Stimulated activated CD8-positive, alpha-beta memory T cell treated with anti-CD3 and anti-CD28 coated beads, Interleukin-7, amount 100 ng/mL, for 48 hours (primary cell): ENCODE measurements at places on chromosomes 12 and 14.

DNA sequence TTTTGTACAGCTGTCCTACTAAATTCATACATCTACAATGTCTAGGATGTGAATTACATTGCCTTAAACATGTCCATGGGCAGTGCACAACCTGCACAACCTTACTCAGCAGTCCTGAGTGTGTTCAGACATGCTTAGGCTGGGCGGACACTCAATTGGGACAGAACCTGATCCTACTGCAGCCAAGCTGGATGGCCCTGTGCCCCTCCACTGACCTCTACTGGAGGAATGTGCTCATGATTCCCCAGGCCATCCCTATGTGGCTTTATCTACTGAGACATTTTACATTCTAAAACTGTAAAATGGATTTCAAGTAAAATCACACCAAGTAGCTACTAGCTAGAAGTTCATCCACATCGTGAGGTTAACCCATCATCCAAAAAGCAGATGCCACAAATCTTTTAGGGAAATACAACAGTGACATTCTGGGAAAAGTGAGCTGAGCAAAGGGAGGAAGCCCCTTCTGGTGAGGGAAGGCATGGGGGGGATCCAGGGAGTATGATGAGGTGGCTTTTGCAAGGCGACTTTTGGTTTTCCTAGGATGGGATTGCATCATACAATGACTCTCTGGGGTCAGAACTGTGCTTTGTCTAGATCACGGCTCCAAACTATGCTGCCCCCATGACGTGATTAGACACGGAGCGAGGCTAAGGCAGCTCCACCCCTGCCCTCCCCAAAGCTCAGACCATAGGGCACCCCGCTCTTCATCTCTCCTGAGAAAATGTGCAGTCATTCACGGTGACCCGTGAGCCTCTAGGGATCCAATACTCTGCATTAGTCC, 911.7 kb upstream of the TMEM132C start:
- DNase-seq, result no peak

GRCh38 chr14:53942970-53943750, 13.5 kb downstream of the BMP4 start:
- DNase-seq, result no peak

GRCh38 chr14:33592297-33592696, 358.6 kb downstream of the EGLN3 start:
- DNase-seq, result no peak

GRCh38 chr14:95725685-95726336, 11.9 kb upstream of the TCL1A start:
- DNase-seq, result no peak
